ENCODE measurements at places on chromosomes 1 and 21.

- DNase-seq, result no peak
These were observed 22.4 kb upstream of the SAMD11 start for GRCh38 chr1:901108-901859.

GRCh38 chr1:5221451-5221850 lies 567.0 kb downstream of the AJAP1 start:
- no peak for DNase-seq

DNA sequence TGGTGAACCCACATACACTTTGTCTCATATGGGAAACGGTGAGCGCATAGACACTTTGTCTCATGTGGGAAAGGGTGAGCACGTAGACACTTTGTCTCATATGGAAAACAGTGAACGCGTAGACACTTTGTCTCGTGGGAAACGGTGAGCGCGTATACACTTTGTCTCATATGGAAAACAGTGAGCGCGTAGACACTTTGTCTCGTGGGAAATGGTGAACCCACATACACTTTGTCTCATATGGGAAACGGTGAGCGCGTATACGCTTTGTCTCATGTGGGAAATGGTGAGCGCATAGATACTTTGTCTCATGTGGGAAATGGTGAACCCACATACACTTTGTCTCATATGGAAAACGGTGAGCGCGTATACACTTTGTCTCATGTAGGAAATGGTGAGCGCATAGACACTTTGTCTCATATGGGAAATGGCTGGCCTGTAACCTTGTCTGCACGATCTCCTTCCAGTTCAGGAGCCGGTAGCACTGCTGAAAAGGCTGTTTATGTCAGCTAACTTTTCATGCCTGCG lies 50.7 kb upstream of the TRAPPC10 start:
- no peak for DNase-seq

DNA sequence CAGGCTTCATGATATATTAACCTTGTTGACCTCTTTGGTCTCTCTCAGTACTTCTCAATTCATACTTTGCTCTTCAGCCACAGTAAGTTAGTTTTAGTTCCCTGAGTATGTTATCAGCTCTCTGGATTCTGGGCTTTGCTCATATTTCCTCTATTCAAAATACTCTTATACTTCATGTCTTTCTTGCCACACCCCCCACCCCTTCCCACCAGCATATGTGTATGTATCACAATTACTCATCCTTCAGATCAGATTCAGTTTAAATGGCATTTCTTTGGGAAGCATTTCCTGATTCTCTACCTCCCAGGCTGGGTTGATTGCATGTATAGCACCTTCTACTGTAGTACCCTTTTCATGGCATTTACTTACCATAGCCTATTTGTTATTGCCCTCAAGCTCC lies 28.3 kb downstream of the SLC30A7 start:
- DNase-seq, result no peak

DNA sequence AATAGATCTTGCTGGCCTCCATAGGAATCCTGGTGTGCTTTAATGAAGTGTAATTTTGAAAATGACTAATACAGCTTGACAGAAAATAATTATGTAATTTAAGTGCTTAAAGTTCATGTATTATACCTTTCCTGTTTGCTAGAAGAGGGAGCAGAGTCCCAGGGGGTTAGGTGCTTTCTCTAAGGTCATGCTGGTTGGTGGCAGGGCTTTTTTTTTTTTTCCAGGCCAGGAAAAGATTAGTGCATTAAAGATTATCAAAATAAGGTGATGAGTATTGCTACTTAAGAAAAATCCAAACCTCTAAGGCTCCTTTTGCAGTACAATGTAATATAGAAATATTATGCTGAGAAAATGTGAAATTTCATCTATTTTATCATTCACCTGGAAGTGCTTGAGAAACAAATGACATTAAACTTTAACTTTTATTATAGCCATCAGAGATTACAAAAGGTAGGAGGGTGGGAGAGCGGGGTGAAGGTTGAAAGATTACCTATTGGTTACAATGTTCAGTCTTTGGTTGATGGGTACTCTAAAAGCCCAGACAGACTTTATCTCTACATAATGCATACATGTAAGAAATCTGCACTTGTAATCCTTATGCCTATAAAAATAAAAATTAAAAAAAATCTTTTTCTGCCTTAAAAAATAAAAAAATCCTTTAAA lies 110.8 kb downstream of the RABGAP1L start:
- DNase-seq, result no peak

DNA sequence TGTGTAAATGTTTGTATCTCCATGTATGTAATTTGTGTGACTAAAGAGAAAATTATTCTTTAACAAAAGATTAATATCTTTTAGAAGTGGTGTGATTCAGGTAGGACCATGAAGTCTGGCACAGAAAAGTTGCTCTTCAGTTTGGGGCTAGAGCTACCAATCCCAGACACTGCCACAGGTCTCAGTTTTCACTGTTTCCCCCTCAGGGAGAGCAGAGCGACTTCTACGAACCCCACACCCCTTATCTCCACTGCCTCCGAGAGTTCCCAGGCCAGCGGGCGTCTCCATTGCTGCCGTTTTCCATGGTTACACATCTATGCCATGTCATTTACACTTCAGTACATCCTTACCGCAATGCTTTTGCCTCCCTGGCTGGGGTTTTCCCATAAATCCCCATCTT lies 93.0 kb upstream of the SMYD2 start:
- no peak for DNase-seq

DNA sequence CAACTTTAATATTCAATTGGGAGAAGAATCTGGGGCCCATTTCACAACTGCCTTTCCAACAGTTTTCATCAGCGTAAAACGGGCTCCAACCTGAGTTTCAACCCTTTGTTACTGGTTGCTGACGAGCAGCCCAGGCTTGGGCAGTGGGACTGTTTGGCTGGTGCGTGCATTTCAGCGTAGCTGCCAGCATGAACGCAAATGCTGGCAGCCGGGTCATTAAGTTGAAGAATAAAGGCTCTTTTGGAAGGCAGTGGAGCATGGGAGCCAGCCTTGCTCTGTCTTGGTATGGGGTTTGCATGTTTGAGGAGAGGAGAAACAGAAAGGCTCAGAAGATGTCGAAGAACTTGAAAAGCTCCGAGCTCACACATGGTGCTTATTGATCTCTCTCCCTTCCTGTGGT lies 40.7 kb downstream of the WDR3 start:
- no peak for DNase-seq

DNA sequence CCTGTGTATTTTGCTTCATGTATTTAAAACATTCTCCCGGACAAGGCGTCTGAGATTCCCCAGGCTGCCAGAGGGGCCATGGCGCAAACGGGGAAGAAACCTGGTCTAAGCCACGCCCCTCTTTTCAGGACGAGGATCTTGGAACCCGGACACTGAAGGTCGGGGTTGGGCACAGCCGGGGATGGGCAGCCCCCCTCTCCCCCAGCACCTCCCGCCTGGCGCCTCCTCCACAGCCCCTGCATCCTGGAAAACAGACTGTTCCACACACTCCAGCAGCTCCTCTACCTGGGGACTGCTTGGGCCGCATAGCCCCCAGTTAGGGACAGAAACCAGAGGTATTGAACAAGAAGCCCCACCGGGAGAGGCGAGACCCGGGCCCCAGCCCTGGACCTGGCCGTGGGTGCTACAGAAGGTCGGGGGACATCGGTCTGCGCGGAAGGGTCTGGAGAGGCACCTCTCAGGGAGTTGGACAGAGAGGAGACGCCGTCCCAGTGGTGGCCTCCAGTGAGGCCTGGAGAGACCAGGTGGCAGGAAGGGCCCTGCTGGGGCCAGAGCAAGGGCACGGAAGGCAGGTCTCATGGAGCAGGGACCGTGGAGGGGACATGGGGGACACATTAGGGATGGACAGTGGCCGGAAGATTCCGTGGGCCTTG lies 5.4 kb downstream of the TP73 start:
- DNase-seq, result no peak

GRCh38 chr1:205235951-205236350 lies 8.2 kb downstream of the TMCC2 start:
- no peak for DNase-seq

GRCh38 chr21:25273959-25274358 lies 333.3 kb downstream of the MRPL39 start:
- DNase-seq, result no peak

GRCh38 chr1:8889103-8889846 lies 10.8 kb upstream of the ENO1 start:
- no peak for DNase-seq

DNA sequence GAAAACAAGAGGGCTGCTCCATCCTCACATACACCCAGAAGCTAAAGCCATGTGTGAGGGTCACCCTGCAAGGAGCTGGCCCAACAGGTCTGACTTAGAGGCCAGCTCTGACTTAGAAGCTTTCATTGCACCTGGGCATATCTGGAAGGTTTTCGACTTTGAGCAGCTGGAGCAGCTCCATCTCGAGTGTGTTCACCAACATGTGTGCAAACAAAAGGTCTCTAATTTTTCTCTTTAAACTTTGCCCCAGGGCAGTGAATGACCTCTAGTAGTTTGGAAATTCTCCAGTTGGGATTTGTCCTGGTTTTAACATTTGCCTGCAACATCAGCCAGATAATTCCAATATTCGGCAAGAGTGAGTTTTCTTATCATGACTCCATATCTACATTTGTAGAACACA lies 108.3 kb downstream of the TNR start:
- DNase-seq, result no peak

DNA sequence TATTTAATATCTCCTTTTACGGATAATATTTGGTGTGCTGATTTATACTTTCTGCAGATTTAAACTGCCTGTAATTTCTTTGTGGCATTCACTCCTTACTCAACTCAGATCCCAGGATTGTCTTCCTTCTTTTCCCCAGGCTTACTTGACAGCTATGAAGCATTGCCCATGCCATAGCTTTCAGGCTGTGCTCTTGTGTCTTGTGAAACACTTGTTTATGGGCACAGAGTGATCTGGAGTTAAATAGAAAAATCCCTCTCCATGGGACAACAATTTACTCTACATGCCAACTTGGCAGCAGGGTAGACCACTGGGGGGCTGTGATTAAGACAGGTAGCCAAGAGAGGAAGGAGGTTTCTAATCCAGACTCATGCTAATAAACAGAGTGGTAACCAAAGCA lies 57.4 kb downstream of the PPP1R12B start:
- no peak for DNase-seq

DNA sequence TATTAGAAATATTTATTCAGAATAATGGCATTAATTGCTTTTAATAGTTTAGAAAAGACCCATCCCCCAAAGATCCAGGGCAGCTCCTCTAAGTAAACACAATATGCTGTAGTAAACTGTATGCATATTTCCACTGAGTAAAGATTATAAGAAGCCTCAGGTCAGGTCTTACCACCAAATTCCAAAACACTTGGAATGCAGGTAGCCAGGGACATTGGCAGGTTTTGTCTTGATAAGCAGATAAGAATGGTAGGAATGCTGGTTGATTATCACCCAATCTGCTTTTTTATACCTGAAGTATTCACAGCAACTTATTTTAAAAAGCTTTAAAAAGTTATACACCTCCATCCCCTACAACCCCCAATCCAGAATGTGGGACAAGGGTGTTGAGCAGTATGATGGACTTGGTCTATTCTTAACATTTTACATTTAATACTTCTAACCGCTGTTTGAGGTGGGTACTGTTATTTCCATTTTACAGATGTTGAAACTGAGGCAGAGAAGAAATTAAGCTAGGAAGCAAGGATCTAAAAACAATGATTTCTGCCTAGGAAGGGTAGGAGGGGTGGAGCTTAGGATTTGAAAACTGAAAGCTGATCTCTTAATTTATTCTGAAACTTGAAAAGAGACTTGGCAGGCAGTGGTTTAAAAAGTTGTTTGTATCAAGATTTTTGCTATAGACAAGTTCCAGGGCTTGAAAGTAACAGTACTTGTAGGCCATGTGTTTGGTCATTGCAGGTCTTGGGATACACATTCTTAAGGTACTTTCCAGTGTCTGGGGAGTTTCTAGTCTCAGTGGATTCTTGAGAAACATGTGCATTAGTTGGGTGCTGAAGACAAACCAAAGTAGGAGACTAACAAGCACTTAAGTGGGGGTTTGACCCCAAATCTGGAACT lies 15.6 kb upstream of the THEM4 start:
- no peak for DNase-seq

GRCh38 chr1:93358293-93358692 lies 12.6 kb downstream of the DR1 start:
- no peak for DNase-seq

- no peak for DNase-seq
These were observed 103.7 kb downstream of the BARHL2 start for GRCh38 chr1:90613371-90613770.

- DNase-seq, result no peak
These were observed 28.6 kb downstream of the CAMSAP2 start for GRCh38 chr1:200767321-200767720.

DNA sequence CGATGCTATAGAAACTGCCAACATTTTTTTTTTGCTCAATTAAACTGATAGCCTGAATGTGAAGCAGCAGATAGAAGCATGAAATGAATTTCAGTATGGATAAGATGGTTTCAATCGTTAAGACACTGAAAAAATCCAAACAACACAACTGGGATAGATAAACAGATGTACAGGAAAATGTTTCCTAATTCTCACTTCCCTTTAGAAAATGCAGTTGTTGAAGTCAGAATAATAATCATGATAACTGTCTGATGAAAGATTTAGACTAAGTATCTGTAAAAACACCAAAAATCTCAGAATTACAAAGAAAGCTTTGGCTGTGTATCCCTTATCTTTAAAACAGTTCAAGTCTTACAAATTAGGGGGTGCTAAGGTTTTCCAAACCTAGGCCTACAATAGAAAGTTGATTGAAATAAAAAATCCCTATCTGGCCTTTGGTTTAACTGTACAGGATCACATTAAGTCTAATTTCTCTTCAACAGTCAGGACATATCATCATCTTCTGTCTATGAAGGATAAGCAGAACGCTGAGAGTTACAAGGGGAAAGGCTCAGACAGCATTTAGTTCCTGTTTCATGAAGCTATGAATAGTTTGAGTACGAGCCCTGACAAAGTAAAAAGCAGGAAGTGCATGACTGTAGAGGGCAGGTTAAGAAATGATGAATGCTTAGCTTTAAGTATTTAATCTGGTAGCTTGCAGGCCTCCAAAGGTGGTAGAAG lies 203.2 kb downstream of the APP start:
- DNase-seq, result no peak

- DNase-seq, result no peak
These were observed 80.9 kb downstream of the USP24 start for GRCh38 chr1:55134152-55134808.

DNA sequence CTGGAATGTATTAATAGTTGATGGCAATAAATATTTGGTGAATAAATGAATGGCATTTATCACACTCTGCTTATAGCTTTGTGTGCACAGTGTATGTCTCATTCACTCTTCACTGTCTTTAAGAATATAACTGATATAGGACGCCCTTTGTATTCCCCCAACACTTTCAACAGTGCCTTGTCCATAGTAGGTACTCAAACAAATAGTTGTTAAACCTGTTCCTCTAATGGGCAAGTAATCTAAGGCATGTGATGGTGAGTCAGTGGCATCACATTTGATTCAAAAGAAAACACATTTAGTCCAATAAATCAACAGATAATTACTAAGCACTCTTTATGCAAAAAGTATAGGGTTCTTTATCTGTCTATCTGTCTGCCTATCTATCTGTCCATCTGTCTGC lies 11.2 kb upstream of the RXRG start:
- DNase-seq, result no peak

- DNase-seq, result no peak
These were observed 14.2 kb downstream of the C8A start for GRCh38 chr1:56868761-56869160.

- DNase-seq, result no peak
These were observed 9.8 kb upstream of the ZSWIM5 start for GRCh38 chr1:45216200-45216541.

GRCh38 chr21:15695241-15695640 lies 34.5 kb upstream of the USP25 start:
- no peak for DNase-seq

- no peak for DNase-seq
These were observed 66.3 kb downstream of the MAP3K7CL start for GRCh38 chr21:29196670-29197191.

- peak; percentile 12 for DNase-seq
These were observed 51.4 kb downstream of the KIF21B start for GRCh38 chr1:200971955-200972711.
